RPMI7951 (cell line): ENCODE measurements at places on chromosomes 1 and 21.

DNA sequence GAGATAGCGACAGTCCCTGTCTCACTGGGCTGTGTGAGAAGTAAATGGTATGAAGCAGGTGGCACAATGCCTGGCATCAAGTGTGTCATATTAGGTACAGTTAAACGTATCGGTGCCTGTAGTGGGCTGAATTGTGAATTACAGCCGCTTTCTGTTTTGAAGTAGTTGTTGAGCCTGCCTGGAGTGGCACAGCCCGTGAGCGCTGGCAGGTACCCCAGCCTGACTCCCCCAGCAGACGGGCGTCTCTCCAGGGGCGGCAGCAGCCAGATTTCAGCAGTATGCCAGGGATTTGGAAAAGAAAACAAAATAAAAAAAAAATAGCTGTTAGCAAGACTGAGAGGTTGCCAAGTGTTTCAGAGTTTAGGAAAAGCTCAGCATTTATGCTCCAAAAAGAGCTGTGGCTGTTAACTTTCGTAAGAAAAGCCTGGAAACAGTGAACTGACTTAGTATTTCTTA lies 26.6 kb upstream of the GPR153 start:
- no peak for DNase-seq

GRCh38 chr1:155255243-155256007 lies at the start of gene ENTREP3:
Gene ENTREP3 (minus strand): TSS chr1:155255483. CDS start chr1:155254877, 606 bp downstream.
- DNase-seq, result peak; percentile 79

- DNase-seq, result peak; percentile 3
Observed at GRCh38 chr21:34335316-34335715, 28.5 kb upstream of the KCNE2 start.

DNA sequence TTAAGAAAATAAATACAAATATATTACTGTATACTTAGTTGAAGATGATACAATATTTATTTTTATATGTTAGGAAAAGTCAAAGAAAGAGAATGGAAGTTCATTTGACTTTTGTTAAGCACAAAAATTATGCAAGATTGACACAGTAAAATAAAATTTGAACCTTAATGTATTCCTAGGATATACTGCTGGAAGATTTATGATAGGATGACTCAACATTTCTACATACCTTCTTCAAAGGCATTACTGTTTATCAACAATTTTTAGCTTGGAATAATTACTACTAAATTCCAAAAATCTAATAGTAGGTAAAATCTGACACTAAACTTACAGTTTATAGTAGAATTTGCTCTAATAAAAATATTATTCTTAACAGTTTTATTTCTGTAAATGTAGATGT lies 257.3 kb upstream of the ADAMTS5 start:
- DNase-seq, result no peak

GRCh38 chr1:1374589-1374928 lies 448 bp downstream of the AURKAIP1 start:
- DNase-seq, result no peak
